ENCODE measurements at places on chromosomes 2 and 18.

DNA sequence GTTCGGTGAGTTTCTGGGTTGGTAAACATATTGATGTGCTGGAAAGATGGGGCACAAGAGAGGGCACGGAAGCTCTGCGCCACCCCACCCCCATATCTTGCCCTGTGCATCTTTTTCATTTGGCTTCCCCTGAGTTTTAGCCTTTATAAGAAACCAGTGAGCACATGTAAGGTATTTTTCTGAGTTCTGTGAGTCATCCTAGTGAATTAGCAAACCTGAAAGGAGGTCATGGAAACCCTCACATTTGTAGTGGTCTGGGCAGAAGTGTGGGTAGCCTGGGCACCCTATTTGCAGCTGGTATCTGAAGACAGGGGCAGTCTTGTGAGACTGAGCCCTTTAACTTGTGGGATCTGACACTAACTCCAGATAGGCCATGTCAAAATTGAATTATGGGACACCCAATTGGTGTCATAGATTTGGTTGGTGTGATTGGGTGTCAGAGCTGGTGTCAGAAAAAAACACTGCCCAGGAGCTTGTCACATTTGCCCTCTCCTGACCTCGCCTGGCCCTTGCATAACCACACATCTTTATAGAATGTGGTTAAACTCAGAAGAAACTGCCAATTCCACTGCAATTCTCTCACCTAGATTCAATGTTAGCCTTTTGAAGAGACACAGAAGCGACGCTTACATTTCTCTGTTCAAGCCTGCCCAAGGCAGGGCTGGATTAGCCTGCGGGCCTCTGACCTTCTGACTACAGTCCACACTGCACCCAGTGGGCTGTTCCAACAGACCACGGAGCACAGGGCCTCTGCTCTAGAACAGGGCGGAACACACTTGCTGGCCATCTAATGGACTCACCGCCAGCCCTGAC, 12.0 kb upstream of the GALM start:
- no peak for DNase-seq

DNA sequence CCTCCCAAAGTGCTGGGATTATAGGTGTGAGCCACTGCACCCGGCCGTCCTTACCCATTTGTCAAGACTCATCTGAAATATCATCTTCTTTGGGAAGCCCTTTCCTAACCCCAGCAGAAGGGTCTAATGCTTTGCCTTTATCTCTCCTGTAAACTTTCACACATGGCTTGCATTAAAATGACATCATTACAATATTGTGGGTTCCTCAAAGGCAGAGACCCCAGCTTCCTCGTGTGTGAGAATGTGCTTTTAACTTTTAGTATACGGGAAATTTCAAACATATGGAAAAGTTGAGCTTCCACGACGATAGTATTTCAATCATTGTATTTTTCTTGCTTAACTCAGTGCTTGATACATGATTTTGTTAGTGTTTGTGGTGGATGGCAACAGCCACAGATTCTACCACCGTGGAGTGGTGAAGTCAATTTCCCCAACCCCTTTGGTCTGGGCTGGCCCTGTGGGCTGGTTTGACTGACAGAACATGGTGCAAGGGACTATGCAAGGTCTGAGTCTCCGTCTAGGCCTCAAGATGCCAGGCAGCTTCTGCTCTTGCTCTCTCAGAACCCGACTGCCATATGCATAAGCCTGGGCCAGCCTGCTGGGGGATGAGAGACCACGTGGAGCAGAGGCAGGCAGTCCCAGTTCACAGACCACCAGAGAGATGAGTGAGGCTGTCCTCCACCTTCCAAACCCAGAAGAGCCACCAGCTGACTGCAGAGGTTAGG, 39.9 kb downstream of the NGEF start:
- DNase-seq, result no peak

DNA sequence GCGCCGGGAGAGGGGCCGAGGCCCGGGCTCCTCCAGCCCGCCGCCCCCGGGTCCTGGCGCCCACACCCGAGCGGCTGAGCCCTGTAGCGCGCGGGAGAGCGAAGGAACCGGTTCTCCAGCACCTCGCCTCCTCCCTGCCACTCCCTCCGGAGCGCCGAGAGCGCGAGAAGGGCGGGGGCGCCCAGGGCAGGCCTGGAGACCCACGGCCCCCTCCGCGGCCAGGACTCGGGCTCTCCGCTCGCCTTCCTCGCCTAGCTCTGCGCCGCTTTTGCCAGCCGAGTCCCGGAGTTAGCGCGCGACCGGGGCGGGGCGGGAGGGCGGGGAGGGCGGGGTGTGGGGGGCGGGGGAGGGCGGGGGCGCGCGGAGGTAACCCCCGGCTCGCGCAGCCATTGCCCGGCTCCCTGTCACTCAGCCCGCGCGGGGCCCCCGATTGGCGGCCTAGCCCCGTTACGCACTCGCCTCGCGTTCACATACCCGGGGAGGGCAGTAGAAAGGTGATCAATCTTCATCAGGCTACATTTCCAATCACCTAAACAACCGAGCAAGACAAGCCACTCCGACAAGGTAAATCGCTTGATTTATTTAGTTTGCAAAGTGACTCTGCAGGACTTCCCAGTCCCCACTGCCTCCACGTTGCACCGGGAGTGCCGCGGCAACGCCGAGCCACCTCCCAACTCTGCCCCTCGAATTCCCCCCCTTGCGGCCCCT, at the start of gene OTX1:
Gene OTX1, plus strand, starts transcription at position 497 of the 708 bp plus-strand sequence. CDS start 2,161 bp downstream, outside the sequence.
- DNase-seq, result peak; percentile 71

DNA sequence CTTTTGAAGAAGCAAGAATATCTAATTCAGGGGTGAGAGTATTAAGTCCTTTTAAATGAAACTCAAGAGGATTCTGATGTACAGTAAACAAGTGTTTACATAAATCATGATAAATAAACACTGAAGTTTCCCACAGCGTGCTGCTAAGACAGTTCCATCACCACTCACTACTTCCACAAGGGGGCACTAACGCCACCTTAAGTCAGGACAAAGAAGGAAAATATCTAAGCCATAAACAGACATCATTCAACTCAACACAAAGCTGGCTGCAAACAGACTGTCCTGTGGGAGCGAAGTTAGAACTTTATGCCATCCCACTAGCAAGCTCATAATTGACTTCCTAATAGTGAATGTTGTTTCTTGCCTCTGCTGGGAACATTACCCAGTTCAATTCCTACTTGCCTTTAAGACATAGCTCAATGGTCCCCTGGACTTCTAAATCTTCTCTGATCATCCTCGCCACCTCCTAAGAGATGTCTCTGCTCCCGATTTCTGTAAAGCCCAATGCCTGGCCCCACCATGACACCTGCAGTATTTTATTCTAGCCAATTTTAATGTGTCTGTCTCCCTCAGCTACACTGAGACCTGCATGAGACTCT, 36.5 kb downstream of the MRPL44 start:
- DNase-seq, result no peak

- DNase-seq, result no peak
Observed at GRCh38 chr2:85156619-85157018, 23.4 kb downstream of the TCF7L1 start.

DNA sequence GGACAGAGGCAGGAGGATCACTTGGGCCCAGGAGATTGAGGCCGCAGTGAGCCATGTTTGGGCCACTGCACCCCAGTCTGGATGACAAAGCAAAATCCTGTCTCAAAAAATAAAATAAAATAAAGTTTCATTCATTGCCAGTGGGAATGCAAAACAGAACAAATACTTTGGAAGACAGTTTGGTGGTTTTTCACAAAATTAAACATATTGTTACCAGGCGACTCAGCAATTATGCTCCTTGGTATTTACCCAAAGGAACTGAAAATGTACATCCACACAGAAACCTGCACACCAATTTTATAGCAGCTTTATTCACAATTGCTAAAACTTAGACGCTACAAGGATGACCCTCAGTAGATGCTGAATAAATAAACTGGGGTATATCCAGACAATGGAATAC, 35.8 kb downstream of the FOSL2 start:
- DNase-seq, result no peak

DNA sequence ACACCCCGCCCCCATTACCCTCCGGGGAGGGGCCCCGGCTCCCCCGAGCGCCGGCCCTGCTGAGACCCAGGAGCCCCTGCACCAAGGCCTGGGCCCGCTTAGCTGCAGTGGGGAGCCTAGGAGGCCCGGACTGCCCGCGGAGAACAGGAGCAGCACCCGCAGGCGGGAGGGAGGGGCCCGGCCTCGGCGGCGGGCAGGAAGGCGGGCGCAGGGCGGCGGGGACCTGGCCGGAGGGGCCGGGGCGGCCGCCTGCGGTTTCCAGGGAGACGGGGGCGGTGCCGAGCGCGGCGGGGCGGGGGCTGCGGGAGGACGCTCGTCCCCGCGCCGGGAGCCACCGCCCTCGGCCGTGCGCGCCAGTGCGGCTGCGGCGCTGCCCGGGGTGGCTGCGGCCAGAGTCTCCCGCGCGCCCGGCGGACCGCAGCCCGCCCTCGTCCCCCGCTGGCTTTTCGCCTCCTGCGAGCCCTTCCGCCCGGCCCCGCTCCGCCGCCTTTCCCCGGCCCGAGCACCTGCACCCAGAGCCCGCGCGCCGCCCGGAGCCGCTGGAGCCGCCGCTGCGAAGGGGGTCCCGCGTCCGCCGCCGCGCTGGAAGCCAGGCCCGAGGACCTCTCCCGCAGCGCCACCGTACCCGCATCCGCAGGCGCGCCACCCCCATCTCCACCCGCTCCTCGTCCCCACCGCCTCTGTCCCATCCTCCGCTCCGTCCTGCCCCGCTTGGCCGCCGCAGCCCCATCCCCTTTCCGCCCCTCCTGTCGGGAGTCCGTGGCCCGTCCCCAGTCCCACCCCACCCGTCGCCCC, 17.2 kb downstream of the GPC1 start:
- no peak for DNase-seq

DNA sequence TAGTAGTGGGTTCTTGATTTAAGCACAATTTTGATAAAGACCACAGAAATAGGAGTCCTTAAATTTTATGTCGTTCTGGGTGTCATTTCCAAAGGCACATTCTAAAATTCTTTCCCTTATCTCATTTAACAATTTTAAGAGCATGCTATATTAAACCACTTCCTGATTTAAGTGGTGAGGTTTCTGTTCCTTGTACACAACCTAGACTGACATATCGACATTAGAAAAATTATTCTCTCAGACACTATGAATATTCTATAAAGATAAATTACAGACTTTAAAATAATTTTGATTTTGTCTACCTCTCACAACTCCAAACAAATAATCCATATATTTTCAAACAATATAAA, 923.8 kb downstream of the LRP1B start:
- no peak for DNase-seq

DNA sequence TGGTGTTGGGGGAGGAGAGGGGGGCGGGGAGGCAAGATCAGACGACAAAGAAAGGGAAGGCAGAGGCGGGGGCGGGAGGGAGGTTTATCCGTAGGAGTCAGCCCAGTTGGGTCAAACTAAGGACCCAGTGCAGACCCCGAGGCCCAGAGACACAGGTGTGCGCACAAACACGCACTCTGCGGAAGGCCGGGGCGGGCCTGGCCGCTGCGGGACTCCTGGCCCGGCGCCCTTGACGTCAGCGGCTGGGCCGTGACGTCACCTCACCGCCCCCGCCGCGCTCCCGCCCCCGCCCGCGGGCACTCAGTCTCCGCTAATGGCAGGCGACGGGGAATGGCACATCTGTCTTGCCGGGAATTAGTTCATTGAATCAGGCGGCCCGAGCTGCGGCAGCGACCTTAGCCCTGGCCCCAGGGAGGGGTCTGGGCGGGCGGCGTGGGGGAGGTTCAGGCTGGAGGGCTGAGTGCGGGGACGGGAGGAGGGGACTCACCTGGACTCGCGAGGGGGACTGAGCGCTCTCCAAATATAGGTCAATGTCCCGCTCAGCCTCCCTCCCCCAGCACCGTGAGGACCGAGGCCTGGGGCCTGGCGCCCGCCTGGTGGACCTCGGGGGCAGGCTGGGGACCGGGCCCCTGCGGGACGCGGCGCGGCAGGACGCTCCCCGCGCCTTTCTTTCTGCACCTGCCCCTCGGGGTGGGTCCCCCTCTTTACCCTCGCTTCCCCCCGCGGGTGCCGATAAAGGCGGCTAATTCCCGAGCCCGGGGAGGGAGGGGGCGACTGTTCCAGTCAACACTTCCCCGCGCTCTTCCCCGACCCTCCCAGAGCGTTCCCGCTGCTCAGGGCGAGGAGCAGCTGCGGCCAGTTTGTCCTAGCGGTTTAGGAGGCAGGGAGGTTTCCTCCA, 15.5 kb upstream of the ECEL1 start:
- no peak for DNase-seq

GRCh38 chr2:144801325-144801724, 281.4 kb upstream of the ZEB2 start:
- no peak for DNase-seq

DNA sequence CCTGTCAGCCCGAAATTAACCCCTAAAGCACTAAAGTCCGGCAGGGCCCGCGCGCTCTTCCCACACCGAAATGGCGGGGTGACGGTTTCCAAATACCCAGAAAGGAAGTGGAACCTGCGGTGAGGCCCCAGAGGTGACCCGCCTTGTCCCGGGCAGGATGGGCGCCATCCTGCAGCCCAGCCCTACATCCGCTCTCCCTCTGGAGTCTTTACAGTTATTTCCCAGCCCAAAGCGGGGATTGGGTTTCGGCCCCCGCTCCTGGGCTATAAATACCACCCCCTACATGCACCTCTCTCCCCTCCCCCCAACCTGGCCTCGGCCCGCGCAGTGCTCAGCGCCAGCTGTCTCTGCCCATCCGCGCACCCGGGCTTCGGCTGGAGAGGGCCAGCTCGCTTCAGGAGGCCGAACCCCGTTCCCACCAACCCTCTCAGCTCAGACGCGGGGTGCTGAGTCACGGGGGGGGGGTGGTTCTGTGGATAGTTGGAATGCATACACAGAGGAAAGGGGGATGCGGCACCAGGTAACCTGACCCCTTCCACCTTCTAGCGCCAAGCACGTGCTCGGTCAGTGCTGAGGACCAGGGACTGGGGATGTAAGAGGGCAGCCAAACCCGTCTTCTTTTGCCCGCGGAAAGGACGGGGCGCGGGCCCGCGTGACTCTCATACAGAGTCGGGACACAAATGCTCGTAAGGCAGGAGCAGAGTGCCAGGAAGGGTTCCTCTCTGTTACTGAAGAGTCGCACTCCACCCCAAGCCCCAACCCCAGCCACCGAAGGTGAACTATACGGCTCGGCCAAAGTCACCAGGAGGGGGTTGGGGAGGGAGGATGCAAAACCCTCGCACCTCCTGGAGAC, at the start of gene TUBA4B:
Gene TUBA4B, plus strand, starts transcription at position 344 of the 853 bp plus-strand sequence. Its CDS starts 165 bp downstream, at position 509.
- peak; percentile 84 for DNase-seq

- DNase-seq, result no peak
Observed at GRCh38 chr2:36589230-36589630, 8.7 kb downstream of the FEZ2 start.

- DNase-seq, result no peak
Observed at GRCh38 chr2:163662141-163662780, 73.5 kb downstream of the FIGN start.

DNA sequence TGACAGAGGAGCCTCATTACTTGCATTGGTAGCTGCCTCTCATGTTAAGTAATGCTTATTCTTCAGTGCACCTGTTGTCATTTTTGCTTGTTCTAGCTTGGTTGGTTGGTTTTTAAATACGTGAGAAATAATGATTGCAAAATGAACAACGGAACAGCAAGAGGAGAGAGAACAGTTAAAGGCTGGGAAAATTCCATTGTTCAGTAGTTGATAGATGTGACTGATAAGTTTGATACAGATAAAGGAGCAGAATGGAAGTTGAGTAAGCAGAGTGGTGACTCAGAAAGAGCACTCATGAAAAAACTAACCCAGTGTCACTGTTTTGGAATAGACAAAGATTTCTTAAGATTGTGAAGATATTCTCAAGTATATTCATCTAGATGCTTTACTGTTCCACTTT, 50.5 kb downstream of the MTA3 start:
- DNase-seq, result no peak
